ELR (cell line): ENCODE measurements at places on chromosomes 2 and 18.

DNA sequence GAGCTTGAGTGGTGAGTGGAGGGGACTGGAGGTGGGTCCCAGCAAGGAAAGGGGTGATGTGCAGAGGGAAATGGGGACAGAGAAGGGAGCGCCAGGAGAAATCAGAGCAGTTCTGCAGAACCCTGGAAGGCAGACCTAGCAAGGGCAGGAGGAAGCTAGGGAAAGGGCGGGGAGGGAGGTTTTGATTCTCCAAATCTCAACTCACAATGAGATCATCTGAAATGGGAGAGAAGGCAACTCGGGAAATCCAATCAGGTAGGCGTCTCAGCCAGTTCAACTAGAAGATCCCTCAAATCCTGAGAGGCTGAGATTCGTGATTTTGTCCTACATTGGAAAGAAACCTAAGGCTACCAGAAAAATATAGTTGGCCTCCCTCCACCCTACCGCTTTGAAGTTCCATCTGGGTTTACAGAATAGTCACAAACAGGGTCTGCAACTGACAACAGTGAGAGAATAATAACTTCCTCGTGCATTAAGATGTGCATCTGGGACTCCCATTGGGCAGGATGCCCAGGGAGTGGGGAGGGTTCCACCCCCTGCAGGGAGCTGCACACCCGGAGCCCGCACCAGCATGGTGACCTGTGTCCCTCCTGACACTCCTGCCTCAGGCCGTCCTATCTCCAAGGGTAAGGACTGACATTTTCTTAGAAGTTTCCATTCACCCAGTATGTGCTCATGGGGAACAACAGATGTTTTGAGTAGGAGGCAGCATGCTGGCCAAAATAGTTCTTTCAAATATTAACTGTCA, 113.3 kb upstream of the ODC1 start:
- no peak for DNase-seq

GRCh38 chr2:209422191-209422754, 1.6 kb upstream of the MAP2 start:
- DNase-seq: no peak

GRCh38 chr2:240946046-240946445, 39.9 kb downstream of the CROCC2 start:
- DNase-seq: no peak

GRCh38 chr2:217182926-217183325, 323.1 kb upstream of the TNP1 start:
- no peak for DNase-seq

DNA sequence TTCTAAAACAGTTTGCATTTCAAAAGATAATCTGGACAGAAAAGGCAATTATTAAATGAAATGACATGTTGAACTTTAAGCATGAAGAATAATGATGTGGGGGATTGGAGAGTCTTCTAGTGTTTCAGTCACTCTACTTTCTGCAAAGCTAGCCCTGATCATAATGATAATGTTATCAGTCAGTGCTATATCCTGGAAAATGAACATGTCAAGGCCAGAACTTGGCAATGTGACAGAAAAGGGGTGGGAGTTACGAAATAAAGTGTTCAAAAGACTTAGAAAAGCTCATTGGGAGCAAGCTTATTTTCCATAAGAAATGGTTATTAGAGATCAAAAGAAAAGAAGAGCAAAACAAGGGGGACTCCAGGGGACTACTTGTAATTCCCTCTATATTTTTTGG, 288.5 kb upstream of the SLC8A1 start:
- DNase-seq: no peak

GRCh38 chr2:3443506-3444084, 64.1 kb downstream of the TRAPPC12 start:
- no peak for DNase-seq

DNA sequence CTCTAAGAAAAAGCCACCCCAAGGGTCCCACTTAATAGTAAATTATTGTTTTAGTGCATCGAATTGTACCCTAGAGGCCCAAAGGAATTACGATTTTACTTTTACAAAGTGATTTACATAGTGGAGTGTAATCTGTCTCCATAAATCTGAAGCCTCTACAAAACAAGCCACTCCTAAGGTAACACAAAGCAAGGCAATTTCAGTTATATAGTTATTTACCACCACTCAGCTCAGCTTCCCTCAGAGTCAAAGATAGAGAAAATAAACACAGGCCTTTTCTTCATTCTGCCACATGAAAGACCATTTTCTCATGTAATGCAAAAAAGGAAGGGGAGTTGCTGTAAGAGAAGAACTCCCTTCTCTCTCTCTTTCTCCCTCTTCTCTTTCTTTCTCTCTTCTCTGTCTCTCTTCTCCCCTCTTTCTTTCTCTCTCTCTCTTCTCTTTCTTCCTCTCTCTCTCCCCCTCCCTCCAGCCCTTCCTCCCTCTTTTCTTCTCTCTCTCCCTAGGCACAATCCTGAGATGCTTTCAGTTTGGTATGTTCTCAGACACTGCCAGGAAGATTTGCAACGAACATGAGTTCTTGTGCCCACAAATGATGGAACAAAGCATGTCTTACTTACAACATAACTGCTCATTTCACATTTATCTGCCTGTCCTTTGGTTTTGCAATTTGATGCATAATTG, 264.5 kb downstream of the BCL2 start:
- no peak for DNase-seq

GRCh38 chr18:50297621-50298442, 10.3 kb upstream of the CXXC1 start:
- DNase-seq: peak; percentile 69

GRCh38 chr2:180980943-180981911, 822 bp downstream of the UBE2E3 start:
- DNase-seq: peak; percentile 66

DNA sequence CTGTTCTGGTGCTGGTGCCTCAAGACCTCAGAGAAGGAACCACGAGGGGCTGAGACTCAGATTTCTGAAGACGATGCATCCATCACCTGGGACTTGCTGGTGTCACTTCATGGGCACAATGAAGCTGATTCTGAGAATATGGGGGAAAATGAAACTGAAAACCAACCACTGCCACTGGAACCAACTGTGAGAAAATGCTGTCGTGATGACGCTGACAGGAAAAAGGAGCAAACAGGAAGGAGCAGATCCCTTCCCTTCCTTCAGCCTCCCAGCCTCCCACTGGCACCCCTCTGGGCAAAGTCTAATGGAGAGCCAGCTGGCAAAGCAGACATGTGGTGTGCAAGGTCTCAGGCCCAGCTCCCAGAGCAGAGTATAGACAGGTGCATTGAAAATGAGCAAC, 109.7 kb downstream of the FOXI3 start:
- no peak for DNase-seq

- DNase-seq: no peak
Observed at GRCh38 chr2:54423213-54423612, 32.9 kb upstream of the SPTBN1 start.

- no peak for DNase-seq
Observed at GRCh38 chr2:3451169-3451568, 68.2 kb downstream of the ADI1 start.
